Left cardiac atrium (tissue), 4 donors: ENCODE measurements at places on chromosomes 6 and 20. TPM values are rescaled to one million over a fixed set of nuclear protein-coding genes. Genes with fewer than 3 reads are reported as not detected.

The MAN1A1 gene
- total RNA-seq = 45.0 TPM

GRCh38 chr20:49677777-49678758 is 35.6 kb downstream of the B4GALT5 start:
- DNase-seq = no peak

DNA sequence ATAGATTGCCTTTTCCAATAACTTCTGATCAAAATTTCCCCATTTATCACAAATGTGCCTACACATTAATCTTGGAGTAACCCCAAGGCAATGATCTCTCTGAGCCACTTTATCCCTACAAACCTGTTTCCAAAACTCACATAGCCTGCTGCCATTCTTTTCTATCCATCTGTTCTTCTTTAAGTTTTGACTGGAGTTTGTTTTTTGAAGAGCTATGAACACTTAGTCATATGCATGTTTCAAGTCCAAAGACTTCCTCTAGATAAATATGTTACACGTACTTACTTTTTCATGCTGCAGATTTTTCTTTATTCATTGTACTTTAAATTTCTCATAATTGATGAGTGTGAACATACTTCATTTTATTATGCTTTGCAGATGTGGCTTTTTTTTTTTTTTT is 488.9 kb upstream of the CITED2 start:
- no peak for DNase-seq

DNA sequence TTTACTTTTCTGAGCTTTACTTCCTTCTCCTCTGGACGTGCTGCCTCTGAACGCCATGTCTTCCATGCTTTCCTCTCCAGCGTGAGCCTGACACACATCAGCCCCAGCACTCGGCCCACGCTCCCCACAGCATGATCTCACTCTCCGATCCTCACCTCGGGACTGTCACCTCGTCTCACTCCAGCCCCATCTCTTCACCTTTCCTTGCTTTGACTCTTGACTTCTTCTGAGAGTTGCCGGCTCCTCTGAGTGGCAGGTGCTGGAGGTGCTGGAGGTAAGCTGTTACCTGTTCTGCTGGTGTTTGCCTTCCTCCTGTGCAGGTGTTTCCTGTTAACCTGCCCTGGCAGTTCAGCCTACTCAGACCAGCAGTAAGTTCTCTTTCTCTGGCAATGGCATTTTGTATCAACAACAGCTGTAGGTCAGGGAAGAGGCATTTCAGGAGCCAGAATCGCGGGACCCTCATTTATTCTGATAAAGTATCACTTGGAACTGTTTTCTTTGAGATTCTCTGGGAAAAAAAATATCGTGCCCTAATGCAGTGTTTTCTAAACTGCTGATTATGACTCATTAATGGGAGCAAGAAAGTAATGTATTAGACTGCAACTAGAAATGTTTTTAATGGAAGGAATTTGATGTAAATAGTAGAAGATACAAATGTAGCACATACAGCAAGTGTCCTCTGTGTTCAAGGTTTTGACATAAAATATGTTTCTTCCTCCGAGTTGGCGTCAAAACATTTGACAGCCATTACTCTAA is 106.5 kb downstream of the ARID1B start:
- DNase-seq = no peak

DNA sequence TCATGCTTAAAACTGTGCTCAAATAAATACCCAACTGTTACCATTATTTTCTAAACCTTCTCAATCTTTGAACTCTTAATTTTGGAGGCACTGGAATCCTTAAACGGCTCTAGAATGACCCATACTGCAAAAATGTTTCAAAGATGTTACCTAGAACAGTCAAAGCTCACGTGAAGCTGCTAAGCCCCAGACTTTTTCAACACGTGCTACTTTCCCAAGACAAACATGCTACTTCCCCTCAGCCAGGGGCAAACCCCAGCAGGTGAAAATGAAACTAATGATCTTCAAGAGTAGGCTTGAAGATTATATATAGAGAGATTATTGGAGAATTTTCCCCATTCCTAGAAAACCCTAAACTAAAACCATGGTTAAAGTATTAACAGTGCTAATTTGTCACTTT is 28.1 kb downstream of the HUS1B start:
- DNase-seq = no peak

- no peak for DNase-seq
Observed at GRCh38 chr20:34260208-34260942, 19.2 kb downstream of the ASIP start.

The GPX5 gene
- not detected for total RNA-seq

The TFAP2D gene
- total RNA-seq = not detected

The RALGAPB gene
- total RNA-seq = 19.5 TPM

The CFB gene
- 113 TPM for total RNA-seq

DNA sequence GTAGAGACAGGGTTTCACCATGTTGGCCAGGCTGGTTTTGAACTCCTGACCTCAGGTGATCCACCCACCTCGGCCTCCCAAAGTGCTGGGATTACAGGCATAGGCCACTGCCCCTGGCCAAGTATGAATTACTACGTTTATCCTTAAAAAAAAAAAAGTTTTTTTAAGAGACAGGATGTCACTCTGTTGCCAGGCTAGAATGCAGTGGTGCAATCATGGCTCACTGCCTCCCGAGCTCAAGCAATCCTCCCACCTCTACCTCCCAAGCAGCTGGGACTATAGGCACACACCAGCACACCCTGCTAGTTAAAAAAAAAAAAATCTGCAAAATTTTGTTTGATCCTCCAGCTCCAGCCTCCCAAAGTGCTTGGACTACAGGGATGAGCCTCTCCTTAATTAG is 23.1 kb downstream of the IYD start:
- DNase-seq = no peak

DNA sequence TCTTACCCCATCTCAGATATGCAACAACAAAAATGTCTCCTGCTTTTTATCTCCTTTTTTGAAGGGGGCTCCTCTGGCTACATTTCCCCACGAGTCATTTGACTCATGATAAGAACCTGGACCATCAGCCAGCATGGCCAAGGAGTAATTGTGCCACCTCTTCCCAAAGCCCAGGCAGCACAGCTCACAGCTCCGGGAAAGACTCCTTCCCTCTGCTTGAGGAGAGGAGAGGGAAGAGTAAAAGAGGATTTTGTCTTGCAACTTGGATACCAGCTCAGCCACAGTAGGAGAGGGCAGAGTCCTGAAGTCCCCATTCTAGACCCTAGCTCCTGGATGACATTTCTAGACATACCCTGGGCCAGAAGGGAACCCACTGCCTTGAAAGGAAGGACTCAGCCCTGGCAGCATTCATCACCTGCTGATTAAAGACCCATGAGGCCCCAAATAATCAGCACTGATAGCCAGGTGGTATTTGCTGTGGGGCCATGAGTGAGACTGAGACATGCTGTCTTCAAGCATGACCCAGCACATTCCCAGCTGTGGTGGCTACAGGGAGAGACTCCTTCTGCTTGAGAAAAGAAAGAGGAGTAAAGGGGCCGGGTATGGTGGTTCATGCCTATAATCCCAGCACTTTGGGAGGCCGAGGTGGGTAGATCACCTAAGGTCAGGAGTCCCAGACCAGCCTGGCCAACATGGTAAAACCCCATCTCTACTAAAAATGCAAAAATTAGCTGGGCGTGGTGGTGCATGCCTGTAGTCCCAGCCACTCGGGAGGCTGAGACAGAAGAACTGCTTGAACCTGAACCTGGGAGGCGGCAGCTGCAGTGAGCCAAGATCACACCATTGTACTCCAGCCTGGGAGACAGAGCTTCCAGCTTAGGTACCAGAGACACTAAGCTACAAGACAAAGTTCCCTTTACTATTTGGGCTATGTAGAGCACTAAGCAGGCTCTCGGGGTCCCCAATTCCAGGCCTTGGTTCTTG is 28.1 kb downstream of the NCOA6 start:
- DNase-seq = no peak

The TGM2 gene
- total RNA-seq = 695 TPM

The GRM1 gene
- total RNA-seq = 0.52 TPM

The GDAP1L1 gene
- 0.50 TPM for total RNA-seq

DNA sequence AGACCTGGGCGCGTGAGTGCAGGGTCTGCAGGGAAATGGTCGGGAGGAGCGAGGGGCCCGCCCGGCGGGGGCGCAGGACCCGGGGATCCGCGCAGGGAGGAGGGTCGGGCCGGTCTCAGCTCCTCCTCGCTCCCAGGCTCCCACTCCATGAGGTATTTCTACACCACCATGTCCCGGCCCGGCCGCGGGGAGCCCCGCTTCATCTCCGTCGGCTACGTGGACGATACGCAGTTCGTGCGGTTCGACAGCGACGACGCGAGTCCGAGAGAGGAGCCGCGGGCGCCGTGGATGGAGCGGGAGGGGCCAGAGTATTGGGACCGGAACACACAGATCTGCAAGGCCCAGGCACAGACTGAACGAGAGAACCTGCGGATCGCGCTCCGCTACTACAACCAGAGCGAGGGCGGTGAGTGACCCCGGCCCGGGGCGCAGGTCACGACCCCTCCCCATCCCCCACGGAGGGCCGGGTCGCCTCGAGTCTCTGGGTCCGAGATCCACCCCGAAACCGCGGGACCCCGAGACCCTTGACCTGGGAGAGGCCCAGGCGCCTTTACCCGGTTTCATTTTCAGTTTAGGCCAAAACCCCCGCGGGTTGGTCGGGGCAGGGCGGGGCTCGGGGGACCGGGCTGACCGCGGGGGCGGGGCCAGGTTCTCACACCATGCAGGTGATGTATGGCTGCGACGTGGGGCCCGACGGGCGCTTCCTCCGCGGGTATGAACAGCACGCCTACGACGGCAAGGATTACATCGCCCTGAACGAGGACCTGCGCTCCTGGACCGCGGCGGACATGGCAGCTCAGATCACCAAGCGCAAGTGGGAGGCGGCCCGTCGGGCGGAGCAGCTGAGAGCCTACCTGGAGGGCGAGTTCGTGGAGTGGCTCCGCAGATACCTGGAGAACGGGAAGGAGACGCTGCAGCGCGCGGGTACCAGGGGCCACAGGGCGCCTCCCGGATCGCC is 54.2 kb upstream of the HLA-A start:
- peak; percentile 82 for DNase-seq

The NKAPL gene
- total RNA-seq = 5.4 TPM

The IL20RA gene
- total RNA-seq = 1.0 TPM

The TSHZ2 gene
- total RNA-seq = 12.6 TPM

The CGA gene
- 5.6 TPM for total RNA-seq

GRCh38 chr20:51139891-51140290 is 117.0 kb upstream of the KCNG1 start:
- DNase-seq = no peak

The MTO1 gene
- total RNA-seq = 28.1 TPM

DNA sequence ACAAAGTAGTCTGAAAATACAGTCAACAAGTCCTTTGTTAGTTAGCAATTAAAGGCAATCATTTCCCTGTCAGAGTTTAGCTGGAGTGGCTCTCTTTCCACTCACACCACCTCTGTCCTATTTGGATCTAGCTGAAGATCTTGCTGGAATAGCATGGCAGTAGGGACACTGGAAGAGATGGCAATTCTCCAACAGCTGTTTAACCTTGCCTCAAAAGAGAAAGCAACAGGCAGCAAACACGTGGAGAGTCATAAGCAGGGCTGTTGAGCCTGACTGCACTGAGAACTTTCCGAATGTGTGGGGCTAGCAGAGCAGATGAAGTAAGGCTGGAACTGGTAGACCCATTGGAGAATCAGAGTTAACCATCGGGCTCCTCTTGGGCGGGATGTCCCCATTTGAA is 38.0 kb upstream of the PRSS35 start:
- no peak for DNase-seq

The CRIP3 gene
- total RNA-seq = 1.5 TPM

GRCh38 chr20:50930976-50931305 is 296 bp downstream of the ADNP start:
- DNase-seq = no peak

The ARMH2 gene
- total RNA-seq = not detected

GRCh38 chr20:48149902-48150301 is 364.6 kb upstream of the SULF2 start:
- no peak for DNase-seq

The CLDN20 gene
- total RNA-seq = not detected

- DNase-seq = no peak
Observed at GRCh38 chr6:34981951-34982350, 92.9 kb downstream of the ANKS1A start.

DNA sequence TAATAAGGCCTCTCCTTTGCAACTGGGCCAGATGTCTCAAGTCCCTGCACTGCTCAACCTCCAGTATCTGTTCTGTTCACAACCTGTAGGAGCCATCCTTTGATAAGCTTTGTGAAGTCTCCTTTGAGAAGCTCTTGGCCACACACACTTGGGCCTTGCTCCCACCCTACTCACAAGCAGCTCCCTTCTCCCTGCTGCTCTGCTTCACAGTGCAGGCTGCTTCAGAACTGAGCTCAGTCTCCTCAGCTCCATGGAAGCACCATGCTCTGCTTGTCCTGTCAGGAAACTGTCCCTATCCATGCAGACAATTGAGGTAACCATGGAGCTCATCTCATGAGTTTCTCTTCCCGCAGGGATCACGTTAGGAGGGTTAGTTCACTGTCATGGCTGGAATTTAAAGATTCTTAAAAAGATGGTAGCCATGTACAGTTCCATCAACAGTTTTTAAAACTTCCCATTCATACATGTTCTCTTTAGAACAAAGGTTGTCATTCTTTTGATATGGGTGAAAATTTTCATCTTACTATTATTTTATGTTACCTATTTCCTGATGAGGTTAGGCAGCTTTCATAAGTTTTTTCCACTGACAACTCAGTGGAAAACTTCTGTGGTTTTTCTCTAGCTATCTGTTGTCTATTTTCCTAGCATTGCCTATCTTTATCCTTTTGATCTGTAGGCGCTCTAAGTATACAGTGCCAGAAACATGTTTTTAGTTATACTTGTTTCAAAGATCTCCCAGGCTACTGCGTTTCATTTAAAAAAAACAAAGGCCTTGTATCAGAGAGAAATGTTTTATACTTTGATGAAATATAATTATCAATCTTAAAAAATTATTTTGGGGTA is 62.6 kb downstream of the AK9 start:
- DNase-seq = no peak

DNA sequence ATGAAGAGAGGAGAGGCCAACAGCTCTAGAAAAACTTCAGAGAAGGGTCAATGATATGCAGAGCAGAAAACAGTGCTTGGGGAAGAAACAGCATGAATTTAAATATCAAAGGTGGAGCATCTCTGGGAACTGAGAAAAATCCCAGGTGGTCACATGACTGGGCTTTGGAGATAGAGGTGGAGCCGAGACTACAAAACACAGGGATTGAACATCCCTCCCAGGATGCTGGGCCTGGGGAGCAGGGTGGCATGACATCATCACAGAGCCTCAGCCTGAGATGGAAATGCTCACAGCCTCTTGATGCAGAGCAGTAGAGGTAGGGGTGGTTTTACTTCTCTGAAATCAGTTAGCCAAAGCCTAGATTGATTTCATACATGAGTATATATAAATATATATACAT is 529.5 kb downstream of the PRKN start:
- DNase-seq = no peak
